ENCODE measurements at places on chromosomes 4 and X. TPM values are rescaled to one million over a fixed set of nuclear protein-coding genes. Genes with fewer than 3 reads are reported as not detected.

TCEAL6 gene
- not detected for total RNA-seq

IRAK1 gene
- total RNA-seq, result 77.2 TPM

SCLT1 gene
- 20.3 TPM for total RNA-seq

GRCh38 chr4:102569200-102569599 is 68.0 kb downstream of the NFKB1 start:
- DNase-seq, result no peak

DNA sequence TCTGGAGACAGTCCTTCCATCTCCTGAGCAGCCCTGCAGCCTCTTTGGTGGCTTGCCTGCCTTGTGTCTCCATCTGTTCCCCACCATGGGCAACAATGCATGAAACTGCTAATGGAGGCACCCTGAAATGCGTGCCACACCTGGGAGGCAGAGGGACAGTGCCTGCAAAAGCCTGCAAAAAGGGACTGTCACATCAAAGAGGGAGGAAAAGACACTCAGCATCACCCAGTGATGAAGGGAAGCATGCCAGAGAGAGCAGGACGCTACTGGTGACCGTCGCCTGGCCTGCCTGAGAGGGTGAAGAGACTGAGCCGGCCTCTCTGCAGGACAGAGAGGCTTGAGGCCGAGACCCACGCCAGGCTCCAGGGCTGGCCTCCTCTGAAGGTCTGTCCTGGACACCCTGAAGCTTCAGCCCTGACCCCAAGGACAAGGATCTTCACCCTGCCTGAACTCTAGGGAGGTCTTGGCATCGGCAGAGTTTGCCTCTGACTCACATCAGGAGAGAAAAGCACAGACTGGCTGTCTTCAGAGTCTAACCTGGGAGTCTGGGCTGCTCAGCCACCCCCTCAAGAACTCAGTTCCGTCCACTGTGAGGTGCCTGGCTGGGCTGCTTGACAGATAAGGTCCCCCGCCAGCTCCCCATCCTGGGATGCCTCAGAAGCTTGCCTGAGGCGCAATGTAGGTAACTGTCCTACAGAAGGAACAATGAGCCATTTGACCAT is 8.1 kb downstream of the ACSL1 start:
- no peak for DNase-seq

- DNase-seq, result no peak
Measured at GRCh38 chrX:134821370-134821769, 163.1 kb upstream of the PLAC1 start.

GRCh38 chr4:175109933-175110332 is 191.8 kb downstream of the ADAM29 start:
- DNase-seq, result no peak

DNA sequence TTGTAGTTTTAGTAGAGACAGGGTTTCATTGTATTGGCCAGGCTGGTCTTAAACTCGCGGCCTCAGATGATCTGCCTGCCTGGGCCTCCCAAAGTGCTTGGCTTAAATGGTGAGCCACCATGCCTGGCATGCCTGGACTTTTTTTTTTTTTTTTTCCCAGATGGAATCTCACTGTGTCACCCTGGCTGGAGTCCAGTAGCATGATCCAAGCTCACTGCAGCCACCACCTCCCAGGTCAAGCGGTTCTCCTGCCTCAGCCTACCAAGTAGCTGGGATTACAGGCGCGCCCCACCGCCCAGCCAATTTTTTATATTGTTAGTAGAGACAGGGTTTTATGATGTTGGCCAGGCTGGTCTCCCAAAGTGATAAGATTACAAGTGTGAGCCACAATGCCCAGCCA is 8.4 kb downstream of the UBE2K start:
- DNase-seq, result no peak

DNA sequence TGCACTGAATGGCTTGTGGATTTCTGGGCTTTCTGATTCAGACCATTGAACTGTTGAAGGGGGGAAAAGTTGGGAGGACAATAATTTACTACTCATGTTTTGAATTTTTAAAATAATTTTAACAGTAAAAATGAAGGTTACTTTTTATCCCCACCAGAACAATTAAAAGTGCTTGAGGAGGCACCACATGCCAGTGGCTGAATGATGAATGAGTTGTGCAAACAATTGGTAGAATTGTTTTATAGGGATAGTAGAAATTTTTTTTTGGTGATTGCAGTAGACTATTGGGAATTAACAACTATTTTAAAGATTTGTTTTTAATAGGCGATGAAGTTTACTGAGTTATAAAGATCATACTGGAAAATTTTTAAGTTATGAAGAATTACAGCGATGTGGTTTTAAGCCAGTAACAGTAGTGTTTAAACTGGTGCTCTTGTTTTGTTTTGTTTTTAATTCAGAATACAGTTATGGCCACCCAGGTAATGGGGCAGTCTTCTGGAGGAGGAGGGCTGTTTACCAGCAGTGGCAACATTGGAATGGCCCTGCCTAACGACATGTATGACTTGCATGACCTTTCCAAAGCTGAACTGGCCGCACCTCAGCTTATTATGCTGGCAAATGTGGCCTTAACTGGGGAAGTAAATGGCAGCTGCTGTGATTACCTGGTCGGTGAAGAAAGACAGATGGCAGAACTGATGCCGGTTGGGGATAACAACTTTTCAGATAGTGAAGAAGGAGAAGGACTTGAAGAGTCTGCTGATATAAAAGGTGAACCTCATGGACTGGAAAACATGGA is 2.7 kb downstream of the REST start:
- DNase-seq, result peak; percentile 13

DNA sequence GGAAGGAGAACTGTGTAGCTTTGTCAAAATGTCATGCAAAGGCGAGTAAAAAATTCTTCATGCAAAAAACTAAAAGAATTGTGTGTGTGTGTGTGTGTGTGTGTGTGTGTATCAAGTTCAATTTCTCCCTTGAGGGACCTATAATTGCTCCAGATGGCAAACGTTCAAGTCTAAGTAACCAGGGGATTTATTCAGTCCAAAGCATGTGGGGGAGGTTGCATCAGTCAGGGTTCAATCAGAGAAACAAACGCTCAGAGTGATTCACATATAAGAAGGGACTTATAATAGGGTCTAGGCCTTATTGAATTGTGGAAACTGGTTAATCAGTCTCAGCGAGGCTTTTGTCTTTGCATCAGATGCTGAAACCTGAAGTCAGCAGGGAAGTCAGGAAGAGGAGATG is 5.0 kb downstream of the DCAF8L1 start:
- DNase-seq, result no peak
